ENCODE measurements at places on chromosomes 6 and 20.

GRCh38 chr6:52820198-52820597 lies 16.6 kb upstream of the GSTA1 start:
- DNase-seq: no peak

DNA sequence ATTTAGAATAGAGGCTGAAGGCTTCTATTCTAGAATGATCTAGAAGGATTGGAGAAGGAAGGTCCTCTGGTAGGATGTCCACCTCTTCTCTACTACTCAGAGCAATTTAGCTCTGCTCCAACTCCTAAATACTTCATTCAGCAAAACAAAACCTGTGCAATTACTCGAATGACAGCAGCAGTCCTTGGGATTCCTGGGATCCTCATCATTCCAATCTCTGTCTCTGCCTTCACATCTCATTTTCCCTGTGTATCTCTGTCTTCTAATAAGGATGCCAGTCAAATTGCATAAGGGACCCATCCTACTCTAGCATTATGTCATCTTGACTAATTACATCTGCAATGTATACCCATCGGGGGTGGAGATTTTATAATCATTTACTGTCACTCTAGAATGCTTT lies 5.5 kb upstream of the AIG1 start:
- DNase-seq: no peak

- DNase-seq: no peak
These were observed 8.3 kb downstream of the TENT5A start for GRCh38 chr6:81744131-81744530.

- no peak for DNase-seq
These were observed 1.1 kb downstream of the SLPI start for GRCh38 chr20:45253261-45253660.

- no peak for DNase-seq
These were observed 115.1 kb upstream of the TNFAIP3 start for GRCh38 chr6:137751768-137752560.

- no peak for DNase-seq
These were observed 89.7 kb downstream of the FAM50B start for GRCh38 chr6:3938715-3939367.

- no peak for DNase-seq
These were observed 103.1 kb upstream of the MRPS10 start for GRCh38 chr6:42320762-42321161.

DNA sequence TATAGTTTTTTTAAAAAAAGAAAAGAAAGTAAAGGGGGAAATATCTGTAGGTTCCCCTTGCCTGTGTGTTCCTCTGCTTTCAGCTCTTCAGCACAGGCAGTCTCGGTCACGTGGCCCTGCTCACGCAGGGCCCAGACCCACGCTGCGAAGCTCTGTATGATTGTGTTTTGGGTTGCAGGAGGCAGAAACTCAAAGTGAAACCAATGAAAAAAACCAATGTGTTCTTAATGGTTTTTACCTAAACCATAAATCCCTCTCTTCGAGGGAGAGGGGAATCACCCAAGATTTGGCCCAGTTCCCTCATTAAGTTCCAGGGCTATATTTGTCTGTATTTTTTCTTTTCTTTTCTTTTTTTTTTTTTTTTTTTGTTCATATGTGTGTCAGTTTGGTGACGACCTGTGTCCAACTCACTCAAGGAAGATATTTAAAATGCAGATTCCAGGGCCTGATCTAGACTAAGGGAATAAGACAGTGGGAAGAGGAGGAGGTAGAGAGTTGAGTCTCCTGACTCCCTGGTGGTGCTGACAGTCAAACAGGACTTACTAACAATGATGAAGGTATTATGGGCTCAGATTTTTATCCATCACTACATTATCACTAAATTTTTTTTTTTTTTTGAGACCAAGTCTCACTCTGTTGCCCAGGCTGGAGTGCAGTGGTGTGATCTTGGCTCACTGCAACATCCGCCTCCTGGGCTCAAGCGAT lies 33.8 kb upstream of the RREB1 start:
- no peak for DNase-seq

DNA sequence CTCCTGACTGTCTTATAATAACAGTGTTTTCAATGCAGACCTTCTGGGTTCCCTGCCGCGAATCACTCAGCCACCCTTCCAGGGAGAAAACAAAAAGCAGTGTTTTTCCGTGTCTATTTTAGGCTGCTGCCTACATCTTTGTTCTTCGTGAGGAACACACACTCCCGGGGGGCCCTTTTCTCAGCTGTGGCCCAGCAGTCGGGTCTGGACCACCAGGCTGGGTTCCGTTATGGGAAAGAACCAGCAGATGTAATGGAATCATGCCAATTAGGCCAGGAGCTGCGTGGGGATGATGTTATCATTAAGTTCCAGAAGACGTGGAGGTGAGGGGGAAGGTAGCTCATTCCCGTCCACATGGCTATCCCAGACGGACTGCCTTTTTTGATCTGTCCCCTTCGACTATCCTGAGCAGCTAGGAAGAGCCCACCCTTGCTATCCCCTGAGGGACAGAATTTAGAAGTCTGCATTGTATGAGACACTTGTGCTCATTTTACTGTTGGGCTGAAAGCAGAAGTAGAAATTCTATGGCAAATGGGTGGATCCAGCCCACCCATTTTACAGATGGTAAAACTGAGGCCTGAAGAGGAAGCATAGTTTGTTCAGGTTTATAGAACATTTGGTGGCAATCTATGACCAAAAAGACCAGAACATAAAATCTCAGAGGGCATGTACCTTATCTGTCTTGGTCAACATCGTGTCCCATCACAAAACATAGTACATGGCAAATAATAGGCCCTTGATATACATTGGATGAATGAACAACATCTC lies 54.5 kb downstream of the KCNB1 start:
- DNase-seq: no peak

DNA sequence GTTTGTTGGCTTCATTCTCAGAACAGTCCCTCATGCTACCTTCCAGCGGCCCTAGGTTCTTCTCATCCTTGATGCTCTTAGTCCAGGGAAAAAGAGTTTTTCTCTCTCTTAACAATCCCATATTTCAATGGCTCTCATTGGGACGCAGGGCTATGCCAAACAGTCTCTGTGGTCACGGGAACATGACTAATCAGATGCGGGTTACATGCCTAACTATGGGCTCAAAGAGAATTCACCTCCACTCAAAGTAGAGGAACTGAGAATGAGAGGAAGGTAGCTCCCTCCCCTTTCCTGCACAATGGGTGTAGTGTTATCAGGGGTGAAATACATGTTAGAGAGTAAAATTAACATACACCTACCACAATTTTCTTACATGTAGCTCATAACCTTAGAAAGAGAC lies 18.1 kb upstream of the ATRN start:
- no peak for DNase-seq

DNA sequence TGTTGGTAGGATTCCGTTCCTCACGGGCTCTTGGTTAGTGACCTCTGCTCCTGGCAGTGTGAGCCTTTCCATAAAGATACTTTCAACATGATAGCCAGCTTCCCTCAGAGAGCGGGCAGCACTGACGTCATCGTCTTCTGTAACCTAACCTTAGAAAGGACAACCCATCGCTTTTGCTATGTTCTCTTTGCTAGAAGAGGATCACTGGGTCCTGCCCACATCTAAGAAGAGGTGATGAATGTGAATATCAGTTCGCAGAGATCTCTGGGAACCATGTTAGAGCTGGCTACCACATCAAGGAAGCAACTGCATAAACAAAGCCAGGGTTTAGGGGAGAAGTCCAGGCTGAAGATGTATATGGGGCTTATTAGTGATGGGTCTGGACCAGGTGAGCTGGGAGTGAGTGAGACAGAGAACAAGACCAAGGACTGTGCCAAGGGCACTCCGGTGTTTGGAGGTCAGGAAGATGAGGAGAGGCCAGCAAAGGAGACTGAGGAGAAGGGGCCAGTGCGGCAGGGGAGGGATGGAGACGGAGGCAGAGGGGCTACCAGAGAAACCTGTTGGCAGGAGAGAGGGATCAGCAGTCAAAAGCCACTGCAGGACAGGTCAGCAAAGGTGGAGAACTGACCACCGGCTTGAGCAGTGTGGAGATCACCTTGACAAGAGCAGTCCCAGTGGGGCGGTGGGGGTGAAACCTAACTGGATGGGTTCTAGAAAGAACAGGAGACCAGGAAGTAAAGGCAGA lies 39.7 kb downstream of the PIM1 start:
- no peak for DNase-seq

DNA sequence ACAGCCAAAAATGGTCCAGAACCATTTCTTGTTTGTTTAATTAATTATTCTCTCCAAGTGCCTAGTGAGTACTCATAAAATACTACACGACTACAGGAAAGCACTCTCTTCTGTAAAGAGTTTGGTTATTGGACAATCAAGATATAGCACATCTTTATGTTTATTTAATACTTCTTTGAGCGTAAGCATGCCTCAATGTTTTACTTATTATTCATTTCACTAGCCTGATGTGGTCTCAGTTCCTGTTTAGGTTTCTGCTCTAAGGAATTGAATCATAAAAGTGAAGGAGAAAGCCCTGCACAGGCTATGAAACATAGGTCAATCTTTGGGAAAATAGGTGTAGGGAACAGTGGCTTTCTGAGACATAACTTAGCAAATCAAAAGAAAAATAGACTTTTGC lies 45.9 kb upstream of the AIG1 start:
- no peak for DNase-seq

DNA sequence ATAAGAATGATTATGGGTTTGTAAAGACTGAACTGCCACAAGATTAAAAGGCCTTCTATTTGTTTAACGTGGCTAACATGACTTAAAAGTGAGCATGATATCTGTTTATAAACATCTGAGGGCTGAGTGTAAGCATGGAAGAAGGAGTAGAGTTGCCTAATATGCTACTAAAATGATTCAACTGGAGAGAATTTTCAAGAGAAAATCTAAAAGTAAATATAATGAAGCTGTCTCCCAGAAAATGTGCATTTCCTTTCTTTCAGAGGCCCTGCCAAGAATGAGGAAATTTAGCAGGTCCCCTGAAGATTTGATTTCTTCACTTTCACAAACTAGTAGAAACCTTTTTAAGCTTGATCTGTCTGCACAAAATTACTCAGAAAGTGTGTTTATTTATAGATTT lies 4.2 kb upstream of the EYA4 start:
- DNase-seq: no peak
